Activated CD8-positive, alpha-beta memory T cell treated with anti-CD3 and anti-CD28 coated beads for 1 hour (primary cell): ENCODE measurements at places on chromosomes 4 and X.

- DNase-seq, result no peak
Observed at GRCh38 chr4:173486714-173487392, 43.2 kb downstream of the HAND2 start.

GRCh38 chr4:81997313-81997712, 376.5 kb downstream of the HNRNPD start:
- no peak for DNase-seq

DNA sequence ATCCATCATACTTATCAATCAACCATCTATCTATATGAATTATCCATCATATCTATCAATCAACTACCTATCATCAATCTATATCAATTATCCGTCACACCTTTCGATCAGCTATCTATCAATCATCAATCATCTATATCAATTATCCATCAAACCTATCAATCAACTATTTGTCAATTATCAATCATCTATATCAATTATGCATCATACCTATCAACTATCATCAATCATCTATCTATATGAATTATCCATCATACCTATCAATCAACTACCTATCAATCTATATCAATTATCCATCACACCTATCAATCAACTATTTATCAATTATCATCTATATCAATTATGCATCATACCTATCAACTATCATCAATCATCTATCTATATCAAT, 70.6 kb upstream of the PPP2R3B start:
- DNase-seq, result no peak

GRCh38 chr4:141467225-141467624, 169.2 kb upstream of the IL15 start:
- DNase-seq, result no peak

DNA sequence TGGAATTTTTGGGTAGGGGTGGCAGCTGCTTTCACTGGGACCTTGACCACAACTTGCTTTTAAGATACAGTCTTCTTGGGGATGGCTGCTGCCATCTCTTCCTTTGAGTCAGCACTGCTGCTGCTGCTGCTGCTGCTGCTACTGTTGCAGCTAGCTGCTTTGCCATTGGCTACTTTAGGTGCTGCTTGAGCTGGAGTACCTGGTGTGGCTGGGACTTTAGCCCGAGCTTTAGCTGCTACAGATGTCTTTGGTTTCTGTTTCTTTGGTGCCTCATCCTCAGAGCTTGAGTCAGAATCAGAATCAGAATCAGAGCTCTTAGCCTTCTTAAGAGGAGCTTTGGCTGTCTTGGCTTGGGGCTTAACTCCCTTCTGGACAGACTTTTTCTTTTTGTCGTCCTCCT, 52.2 kb downstream of the FAM9B start:
- DNase-seq, result no peak

GRCh38 chr4:15479913-15480185, 10.2 kb downstream of the CC2D2A start:
- no peak for DNase-seq
